Pancreas (tissue), 10 donors: ENCODE measurements at places on chromosomes 12 and 14. TPM values are rescaled to one million over a fixed set of nuclear protein-coding genes. Genes with fewer than 3 reads are reported as not detected.

The ZNF891 gene
- 0.95 TPM for polyA plus RNA-seq

The MMP14 gene
- polyA plus RNA-seq, result 61.8 TPM

The MDP1 gene
- 31.7 TPM for polyA plus RNA-seq

The PLBD1 gene
- polyA plus RNA-seq, result 4.1 TPM

The SYT10 gene
- not detected for polyA plus RNA-seq

The BIN2 gene
- polyA plus RNA-seq, result 1.1 TPM

The ASCL1 gene
- polyA plus RNA-seq, result 0.40 TPM

The CCDC177 gene
- polyA plus RNA-seq, result not detected

The P3H3 gene
- polyA plus RNA-seq, result 21.6 TPM

The EML5 gene
- polyA plus RNA-seq, result 0.65 TPM

The ADAM20 gene
- polyA plus RNA-seq, result 0.14 TPM

The GUCY2C gene
- 0.02 TPM for polyA plus RNA-seq

The TAS2R43 gene
- 0.16 TPM for polyA plus RNA-seq

- H3K4me3 ChIP-seq, result no peak overlapping the region
- DNase-seq, result peak; percentile 77
These were observed 16.6 kb downstream of the XRCC3 start for GRCh38 chr14:103698380-103699260.

DNA sequence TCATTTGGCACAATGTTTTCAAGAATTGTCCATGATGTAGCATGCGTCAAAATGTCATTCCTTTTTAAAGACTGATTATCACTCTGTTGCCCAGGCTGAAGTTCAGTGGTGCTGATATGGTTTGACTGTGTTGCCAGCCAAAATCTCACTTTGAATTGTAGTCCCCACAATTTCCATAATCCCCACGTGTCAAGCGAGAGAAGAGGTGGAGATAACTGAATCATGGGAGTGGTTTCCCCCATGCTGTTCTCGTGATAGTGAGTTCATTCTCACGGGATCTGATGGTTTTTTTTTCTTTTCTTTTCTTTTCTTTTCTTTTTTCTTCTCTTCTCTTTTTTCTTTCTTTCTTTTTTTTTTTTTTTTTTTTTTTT, 21.8 kb upstream of the LRRK2 start:
- DNase-seq, result no peak
- no peak overlapping the region for H3K4me3 ChIP-seq
- H3K36me3 ChIP-seq, result no peaks in the 10 kb centered on the region
- no peaks in the 10 kb centered on the region for H3K27me3 ChIP-seq

DNA sequence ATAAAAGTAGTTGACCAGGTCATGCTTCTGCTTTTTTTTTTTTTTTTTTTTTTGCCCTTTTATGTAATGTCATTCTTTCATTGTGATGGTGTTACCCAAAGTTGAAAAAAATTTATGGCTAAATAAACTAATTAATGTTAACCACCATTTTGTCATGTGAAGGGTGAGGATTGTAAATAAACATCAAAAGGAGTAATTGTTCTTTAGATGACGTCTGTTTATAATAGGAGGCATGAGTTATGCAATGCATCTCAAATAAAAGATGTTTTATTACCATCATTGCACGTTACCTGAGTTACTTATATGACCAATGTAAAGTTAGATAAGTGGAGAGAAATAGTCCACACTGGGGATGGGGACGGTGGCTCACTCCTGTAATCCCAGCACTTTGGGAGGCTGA, 349.9 kb upstream of the PDE3A start:
- H3K27ac ChIP-seq, result no peak overlapping the region
- H3K27me3 ChIP-seq, result no peaks in the 10 kb centered on the region
- no peak overlapping the region for H3K4me3 ChIP-seq
- H3K36me3 ChIP-seq, result no peaks in the 10 kb centered on the region
- no peaks in the 10 kb centered on the region for H3K4me1 ChIP-seq

DNA sequence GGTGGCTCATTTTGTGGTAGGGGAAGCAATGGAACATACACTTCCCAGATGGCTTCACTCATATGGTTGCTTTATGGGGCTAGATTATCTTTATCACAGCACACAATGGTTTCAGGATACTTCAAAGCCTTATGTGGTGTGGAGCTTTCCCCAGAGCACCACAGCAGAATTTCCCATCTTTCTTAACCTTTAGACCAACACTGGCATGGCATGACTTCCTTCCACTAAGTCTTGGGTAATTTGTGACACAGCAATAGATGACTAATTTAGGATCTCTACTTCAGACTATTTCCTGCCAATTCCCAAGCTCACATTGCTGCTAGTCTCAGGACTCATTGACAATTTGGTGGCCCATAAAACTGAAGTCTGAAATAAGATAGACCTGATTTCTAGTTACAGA, 36.9 kb upstream of the DCN start:
- no peak for DNase-seq
- H3K36me3 ChIP-seq, result no peaks in the 10 kb centered on the region
- H3K4me3 ChIP-seq, result no peak overlapping the region
- no peaks in the 10 kb centered on the region for H3K4me1 ChIP-seq

GRCh38 chr12:94173660-94174265, 25.4 kb downstream of the PLXNC1 start:
- no peaks in the 10 kb centered on the region for H3K36me3 ChIP-seq
- no peak overlapping the region for H3K4me3 ChIP-seq
- no peaks in the 10 kb centered on the region for H3K27me3 ChIP-seq
- H3K4me1 ChIP-seq, result no peaks in the 10 kb centered on the region
- peak overlapping the region; percentile 23 for H3K27ac ChIP-seq

GRCh38 chr14:24179961-24180796, 8.3 kb downstream of the REC8 start:
- no peak overlapping the region for H3K4me3 ChIP-seq
- no peak overlapping the region for H3K27ac ChIP-seq
- H3K4me1 ChIP-seq, result no peaks in the 10 kb centered on the region
- peaks cover 57% of the 10 kb centered on the region for H3K36me3 ChIP-seq

- no peaks in the 10 kb centered on the region for H3K4me1 ChIP-seq
- DNase-seq, result no peak
- no peak overlapping the region for H3K4me3 ChIP-seq
- no peak overlapping the region for H3K27ac ChIP-seq
- no peaks in the 10 kb centered on the region for H3K36me3 ChIP-seq
- H3K27me3 ChIP-seq, result no peaks in the 10 kb centered on the region
These were observed 227.7 kb upstream of the NPAS3 start for GRCh38 chr14:32710731-32711680.

DNA sequence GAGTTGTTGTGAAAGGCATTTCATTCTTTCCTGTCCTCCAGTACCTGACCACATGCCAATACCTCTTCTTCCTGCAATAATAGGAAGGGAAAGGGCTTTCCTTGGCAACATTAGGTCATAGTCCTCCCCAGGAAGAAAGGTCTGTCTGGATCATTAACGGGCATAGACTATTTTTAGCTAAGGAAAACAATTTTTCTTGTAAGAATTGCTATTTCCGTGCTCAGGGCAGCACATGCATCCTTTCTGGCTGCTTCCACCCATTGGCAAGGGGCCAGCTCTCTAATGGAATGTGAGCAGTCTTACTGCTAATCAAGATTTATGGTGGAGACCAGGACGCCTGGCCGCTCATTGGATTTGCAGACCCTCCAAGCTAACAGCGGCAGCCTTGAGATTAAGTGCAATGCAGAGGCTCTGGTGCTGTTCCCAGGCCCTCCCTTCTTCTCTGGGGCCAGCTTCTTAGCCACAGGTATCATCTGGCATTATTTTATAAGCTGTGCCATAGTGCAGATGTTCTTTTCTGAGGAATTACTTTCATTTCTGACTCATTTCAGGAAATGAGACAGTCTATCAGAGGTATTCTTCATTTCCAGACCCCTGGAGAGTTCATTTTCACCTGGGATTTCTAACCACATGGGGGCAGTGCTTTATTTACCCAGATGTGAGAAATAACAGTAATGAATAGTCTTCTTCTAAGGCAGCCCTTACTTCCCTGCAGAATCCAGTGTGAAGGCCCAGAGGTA, 52.9 kb downstream of the ANO6 start:
- no peak overlapping the region for H3K4me3 ChIP-seq
- DNase-seq, result peak; percentile 77
- no peaks in the 10 kb centered on the region for H3K27me3 ChIP-seq

GRCh38 chr12:69694123-69694522, 5.0 kb downstream of the BEST3 start:
- no peaks in the 10 kb centered on the region for H3K36me3 ChIP-seq
- no peaks in the 10 kb centered on the region for H3K4me1 ChIP-seq
- H3K27me3 ChIP-seq, result no peaks in the 10 kb centered on the region

GRCh38 chr12:50132505-50133135, 20.6 kb downstream of the COX14 start:
- no peaks in the 10 kb centered on the region for H3K36me3 ChIP-seq
- no peak overlapping the region for H3K27ac ChIP-seq
- H3K4me3 ChIP-seq, result no peak overlapping the region
- no peaks in the 10 kb centered on the region for H3K4me1 ChIP-seq
- H3K27me3 ChIP-seq, result no peaks in the 10 kb centered on the region

GRCh38 chr12:49331380-49332222, 5.4 kb downstream of the C1QL4 start:
- no peak overlapping the region for H3K4me3 ChIP-seq
- DNase-seq, result peak; percentile 78
- no peak overlapping the region for H3K27ac ChIP-seq
- peaks cover 7% of the 10 kb centered on the region for H3K27me3 ChIP-seq
- H3K4me1 ChIP-seq, result no peaks in the 10 kb centered on the region

- H3K4me3 ChIP-seq, result no peak overlapping the region
- H3K27me3 ChIP-seq, result no peaks in the 10 kb centered on the region
- H3K36me3 ChIP-seq, result no peaks in the 10 kb centered on the region
- no peak for DNase-seq
These were observed 1063.9 kb downstream of the SLC6A15 start for GRCh38 chr12:83848702-83849101.

- H3K27me3 ChIP-seq, result no peaks in the 10 kb centered on the region
- DNase-seq, result no peak
- no peaks in the 10 kb centered on the region for H3K36me3 ChIP-seq
- no peaks in the 10 kb centered on the region for H3K4me1 ChIP-seq
These were observed 79.0 kb downstream of the WDR20 start for GRCh38 chr14:102218688-102219087.

GRCh38 chr12:41564816-41565215, 376.7 kb downstream of the PDZRN4 start:
- no peaks in the 10 kb centered on the region for H3K4me1 ChIP-seq
- no peaks in the 10 kb centered on the region for H3K36me3 ChIP-seq
- no peak for DNase-seq
- no peak overlapping the region for H3K4me3 ChIP-seq

- H3K4me1 ChIP-seq, result no peaks in the 10 kb centered on the region
- DNase-seq, result no peak
- H3K27ac ChIP-seq, result no peak overlapping the region
- no peak overlapping the region for H3K4me3 ChIP-seq
- no peaks in the 10 kb centered on the region for H3K27me3 ChIP-seq
- H3K36me3 ChIP-seq, result no peaks in the 10 kb centered on the region
These were observed 154.4 kb downstream of the EMP1 start for GRCh38 chr12:13350946-13351345.

GRCh38 chr12:5988659-5989116, 43.6 kb upstream of the ANO2 start:
- H3K4me1 ChIP-seq, result no peaks in the 10 kb centered on the region
- DNase-seq, result peak; percentile 81
- no peaks in the 10 kb centered on the region for H3K36me3 ChIP-seq
- no peaks in the 10 kb centered on the region for H3K27me3 ChIP-seq
- H3K27ac ChIP-seq, result no peak overlapping the region

GRCh38 chr12:5043589-5044419, at the start of gene KCNA5:
TSS of gene KCNA5 (plus strand) at chr12:5043879. CDS start at chr12:5044148, 269 bp downstream.
- H3K4me3 ChIP-seq, result no peak within 1 kb of the TSS
- no peaks in the 10 kb centered on the region for H3K36me3 ChIP-seq
- H3K27me3 ChIP-seq, result no peaks in the 10 kb centered on the region
- peak; percentile 69 for DNase-seq

DNA sequence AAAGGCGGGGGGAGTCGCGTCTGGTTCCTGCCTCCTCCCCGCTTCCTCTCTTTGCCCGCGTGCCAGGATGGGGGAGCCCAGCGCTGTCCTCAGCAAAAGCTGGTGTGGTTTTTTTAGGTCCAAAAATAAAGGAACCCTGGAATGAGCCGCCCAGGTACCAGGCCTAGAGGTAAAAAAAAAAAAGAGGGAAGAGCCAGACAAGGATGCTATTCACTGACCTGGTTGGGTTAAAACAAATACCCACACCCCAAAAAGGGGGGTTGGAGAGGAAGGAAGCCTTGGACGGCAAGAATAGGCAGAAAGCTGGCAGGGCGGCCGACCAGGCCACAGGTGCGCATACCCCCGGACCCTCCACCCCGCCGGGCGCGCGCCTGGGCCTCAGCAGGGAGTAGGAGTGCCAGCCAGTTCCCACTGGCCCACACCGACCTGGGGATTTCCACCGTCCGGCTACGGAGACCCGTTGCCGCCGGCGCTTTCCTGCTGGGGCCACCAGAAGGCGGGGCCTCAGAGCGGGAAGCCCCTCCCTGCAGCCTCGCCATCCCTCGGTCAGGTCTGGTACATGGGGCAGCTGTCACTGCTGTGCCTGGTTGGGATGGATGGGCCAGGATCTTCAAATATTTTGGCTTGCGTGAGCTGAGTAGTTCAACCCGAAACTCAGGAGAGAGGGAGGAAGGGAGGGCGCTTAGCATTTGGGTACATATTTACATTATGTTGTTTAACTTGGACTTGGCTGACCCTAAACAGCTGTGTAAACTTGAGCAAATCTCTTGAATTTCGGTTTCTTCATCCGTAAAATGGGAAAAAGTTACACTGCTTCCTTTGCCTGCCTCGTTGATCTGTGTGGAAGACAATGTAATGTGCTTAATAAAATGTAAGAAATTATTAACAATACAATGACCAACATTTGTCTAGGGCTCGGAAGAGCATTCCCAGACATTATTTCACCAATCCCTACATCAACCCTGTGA, 5.4 kb upstream of the IRF2BPL start:
- peaks cover 84% of the 10 kb centered on the region for H3K4me1 ChIP-seq
- H3K27me3 ChIP-seq, result no peaks in the 10 kb centered on the region
- H3K36me3 ChIP-seq, result no peaks in the 10 kb centered on the region
- peak overlapping the region; percentile 12 for H3K4me3 ChIP-seq
- H3K27ac ChIP-seq, result peak overlapping the region; percentile 99
- DNase-seq, result peak; percentile 88

DNA sequence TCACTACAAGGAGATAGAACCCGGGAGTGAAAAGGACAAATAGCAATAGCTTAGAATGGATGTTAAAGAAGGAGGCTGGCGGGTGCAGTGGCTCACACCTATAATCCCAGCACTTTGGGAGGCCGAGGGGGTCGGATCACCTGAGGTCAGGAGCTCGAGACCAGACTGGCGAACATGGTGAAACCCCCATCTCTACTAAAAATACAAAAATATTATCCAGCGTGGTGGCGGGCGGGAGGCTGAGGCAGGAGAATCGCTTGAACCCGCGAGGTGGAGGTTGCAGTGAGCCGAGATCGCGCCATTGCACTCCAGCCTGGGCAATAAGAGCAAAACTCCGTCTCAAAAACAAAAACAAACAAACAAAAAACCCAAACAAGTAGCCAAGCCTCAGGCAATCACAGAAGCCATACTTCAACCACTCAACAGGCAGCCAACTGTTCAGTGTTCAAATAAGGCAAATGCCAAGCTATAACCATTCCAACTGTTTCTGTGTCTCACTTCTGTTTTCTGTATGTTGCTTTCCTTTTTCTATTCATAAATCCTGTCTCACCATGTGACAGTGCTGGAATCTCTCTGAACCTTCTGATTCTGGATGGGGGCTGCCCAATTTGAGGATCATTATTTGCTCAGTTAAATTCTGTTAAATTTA, 3.9 kb upstream of the SPTLC2 start:
- H3K27me3 ChIP-seq, result no peaks in the 10 kb centered on the region
- no peak overlapping the region for H3K27ac ChIP-seq
- DNase-seq, result no peak
- no peak overlapping the region for H3K4me3 ChIP-seq
- H3K4me1 ChIP-seq, result no peaks in the 10 kb centered on the region
